ENCODE measurements at places on chromosomes 1 and 21. TPM values are rescaled to one million over a fixed set of nuclear protein-coding genes. Genes with fewer than 3 reads are reported as not detected.

DNA sequence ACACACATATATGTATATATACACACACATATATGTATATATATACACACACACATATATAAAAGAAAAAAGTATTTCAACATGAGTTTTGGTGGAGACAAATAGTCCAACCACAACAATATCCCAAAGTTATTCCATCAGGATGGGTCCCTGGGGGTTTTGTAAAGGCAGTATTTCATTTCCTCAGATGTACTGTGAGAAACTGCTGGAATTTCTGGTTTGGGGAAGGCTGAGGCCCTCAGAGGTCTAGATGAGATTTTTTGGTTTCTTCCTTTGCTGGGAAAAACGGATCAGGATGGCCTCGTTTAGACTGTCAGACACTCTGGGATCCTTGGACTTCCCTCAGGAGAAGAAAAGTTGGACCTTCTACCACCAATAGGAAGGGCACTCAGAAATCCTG, 36.5 kb upstream of the TENT5B start:
- DNase-seq, result no peak

DNA sequence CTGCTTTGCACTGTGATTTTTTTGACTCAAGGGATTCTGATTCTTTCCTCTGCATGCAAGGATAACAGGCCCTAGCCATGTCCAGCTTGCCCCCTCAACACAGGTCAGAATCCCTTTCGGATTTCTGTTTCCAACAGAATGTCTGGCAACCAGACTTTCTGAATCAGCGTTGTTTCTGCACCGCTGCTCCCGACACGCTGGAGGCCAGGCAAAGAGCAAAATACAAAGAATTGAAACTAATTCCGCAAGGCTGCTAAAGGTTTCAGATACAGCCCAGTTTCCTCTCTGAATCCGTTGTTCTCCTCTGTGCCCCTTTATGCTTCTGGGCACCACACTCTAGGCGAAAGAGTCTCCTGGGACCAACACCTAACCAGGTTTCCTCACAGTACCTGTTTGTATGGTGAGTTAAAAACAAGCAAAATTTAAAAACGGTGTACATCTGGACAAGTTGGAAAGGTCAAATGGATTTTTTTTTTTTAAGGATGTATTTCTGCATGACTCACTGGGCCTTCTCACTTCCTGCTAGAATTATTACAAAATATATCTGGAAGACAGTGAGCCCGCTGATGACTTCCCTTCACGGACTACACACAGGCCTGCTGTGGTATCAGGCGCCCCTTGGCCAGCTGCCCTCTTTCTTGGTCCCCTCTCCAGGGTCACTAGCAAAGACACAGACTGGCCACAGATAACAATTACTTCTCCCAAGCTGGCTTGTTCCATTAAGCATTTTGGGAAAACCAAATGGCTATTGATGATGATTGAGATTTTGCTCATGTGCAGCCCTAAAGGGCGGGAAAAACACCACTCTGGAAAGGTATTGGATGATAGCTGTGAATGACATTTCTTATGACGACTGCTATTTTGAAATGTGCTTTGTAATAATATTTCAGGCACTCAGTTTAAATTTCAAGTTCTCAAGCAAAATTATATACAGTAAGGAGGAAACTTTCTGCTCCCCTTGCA, 118.3 kb downstream of the TGFB2 start:
- peak; percentile 70 for DNase-seq

DNA sequence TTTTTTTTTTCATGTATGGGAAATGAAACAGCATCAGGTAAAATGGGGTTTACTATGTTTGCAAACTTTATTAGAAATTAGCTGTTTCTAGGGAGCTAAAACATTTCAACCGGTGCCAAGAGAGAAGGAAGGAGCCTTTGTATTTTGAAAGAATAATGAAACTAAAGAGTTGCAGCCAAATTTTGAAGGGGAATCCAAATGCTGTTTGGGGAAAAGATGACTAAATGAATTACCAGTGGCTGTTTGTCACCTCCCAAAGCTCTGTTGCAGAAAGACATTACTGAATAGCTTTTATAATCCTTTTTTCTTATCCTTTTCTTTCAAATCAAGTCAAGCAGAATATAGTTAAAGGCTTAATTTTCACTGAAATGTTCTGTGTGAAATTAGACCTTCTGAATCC, 591.3 kb upstream of the ADGRL2 start:
- no peak for DNase-seq

DNA sequence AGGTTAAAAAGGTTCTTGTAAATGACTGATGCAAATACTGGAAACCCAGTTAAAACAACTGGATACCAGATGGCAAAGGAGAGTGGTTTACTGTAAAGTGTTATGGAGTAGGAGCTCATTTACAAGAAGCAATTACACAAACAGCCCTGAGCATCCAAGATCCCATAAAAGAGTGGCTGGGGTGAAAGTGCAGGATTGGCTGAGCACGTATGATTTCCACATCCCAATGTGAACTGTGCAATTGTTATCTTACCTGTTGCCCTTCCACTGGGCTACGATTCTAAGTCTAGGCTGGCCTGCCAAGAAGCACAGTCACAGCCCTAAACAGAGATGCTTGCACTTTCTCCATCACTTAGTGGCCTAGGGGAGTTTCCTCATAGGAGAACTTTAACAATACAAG, 277.6 kb upstream of the RUNX1 start:
- no peak for DNase-seq

GRCh38 chr1:96059276-96059675, 662.3 kb upstream of the PTBP2 start:
- DNase-seq, result no peak

DNA sequence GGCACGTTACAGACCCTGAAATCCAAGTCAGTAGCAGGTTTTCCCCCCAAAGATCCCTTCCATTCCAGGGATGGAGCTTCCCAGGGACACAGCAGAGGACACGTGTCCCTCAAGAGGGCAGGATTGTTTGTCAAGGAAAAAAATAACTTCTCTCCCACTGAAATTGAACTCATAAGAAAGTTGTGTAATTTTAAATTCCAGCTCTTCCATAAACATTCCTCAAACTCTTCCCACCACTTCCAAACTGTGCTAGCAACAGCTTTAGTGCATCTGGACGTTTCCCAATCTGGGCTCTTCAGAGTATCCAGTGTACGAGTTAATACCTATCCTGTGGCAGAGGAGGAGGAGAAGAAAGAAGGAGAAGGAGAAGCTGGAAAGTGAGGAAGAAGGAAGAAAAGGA, 79.6 kb downstream of the PSMG1 start:
- DNase-seq, result no peak

DNA sequence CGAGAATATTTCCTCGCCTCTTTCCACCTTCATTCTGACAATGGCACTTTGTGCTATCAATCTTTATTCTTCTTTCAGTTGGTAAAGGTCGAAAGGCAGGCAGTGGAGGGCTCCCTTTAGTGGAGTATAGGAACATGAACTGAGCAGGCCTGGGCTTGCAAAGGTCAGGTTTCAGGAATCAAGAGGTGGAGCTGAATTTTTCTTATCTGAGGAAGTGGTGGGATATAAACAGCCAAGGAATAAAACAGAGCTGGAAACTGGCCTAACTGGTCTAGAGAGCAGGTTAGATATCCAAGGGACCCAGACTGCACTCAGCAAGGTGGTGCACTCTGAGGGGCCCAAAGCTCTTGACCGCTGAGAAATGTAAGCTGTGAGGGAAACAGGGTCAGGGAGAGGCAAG, 99.1 kb downstream of the PLA2G4A start:
- DNase-seq, result no peak

DNA sequence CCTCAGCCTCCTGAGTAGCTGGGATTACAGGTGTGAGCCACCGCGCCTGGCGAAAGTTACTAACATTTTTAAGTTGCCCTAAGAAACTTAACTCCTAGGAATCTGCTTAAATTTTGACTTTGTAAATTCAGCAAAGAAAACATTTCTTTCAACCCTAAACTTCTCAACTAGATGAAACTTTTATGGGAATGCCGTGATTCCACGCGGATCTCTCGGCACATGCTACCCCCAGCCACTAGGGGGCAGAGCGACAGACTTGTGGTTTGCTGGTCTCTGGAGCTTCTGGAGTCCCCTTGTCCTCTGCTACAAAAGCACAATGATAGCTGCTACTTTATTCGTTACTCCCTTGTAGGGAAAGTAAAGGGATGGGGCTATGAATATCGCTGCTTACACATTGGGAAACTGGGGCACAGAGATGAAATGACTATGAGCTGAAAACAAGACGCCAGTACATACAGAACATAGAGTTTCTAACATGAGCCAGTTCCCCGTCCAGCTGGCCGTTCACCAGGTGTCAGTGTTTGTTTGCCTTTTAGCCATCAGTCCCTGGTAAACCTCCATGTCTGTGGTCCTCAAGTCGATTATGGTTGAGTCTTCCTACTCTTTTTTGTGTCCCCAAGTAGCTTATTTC, 114.7 kb downstream of the PBX1 start:
- DNase-seq, result peak; percentile 50

DNA sequence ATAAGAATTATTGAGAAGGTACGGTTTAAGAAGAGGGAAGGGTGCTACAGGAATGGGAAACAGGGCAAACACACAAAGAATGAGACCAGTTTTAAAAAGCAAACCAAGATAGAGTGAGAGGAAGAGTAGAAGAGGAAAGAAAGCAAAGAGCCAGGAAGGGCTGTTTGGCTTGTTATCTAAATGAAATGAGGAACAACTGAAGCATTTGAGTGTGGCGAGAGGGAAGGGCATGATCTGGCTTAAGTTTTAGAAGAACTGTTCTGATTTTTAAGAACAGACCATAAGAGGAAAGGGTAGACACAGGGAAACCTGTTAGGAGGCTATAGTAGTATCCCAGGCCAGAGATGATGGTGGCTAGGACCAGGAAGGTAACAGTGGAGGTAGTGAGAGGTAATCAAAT, 73.8 kb downstream of the TUT4 start:
- no peak for DNase-seq

DNA sequence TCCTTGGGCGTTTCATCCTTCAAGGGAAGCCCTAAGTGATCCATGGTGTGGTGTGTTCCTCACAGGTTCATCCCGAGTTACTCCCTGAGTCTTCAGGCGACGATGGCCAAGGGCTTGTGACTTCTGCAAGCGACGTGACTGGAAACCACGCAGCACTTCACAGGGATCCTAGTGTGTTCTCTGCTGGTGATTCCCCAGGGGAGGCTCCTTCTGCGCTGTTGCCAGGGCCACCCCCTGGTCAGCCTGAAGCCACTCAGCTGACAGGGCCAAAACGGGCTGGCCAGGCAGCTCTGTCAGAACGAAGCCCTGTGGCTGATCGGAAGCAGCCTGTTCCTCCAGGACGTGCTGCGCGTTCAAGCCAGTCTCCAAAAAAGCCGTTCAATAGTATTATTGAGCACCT, 71.5 kb downstream of the VPS26C start:
- DNase-seq, result no peak

DNA sequence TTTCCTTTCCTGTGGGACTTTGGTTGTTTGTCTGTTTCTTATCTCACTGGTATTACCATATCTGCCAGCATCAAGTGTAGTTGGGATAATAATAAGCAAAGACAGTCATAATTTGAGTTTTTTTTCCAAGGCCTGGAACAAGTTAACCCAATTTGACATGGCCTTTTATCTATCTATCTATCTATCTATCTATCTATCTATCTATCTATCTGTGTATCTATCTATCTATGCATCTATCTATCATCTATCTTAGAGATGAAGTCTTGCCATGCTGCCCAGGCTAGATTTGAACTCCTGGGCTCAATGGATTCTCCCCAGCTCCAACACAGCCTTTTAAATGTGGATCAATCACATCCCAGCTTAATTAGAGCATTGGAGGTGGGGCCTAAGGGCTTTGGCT, 174.1 kb upstream of the CSF3R start:
- no peak for DNase-seq

GRCh38 chr1:229237320-229237719, 33.6 kb upstream of the RAB4A start:
- DNase-seq, result no peak

- no peak for DNase-seq
Measured at GRCh38 chr1:12387641-12388040, 157.8 kb downstream of the VPS13D start.

- no peak for DNase-seq
Measured at GRCh38 chr1:238457610-238458009, 566.9 kb upstream of the ZP4 start.

GRCh38 chr1:40653851-40654537, 11.5 kb downstream of the RIMS3 start:
- peak; percentile 90 for DNase-seq

- DNase-seq, result peak; percentile 33
Measured at GRCh38 chr1:52970149-52970548, 43.1 kb downstream of the SCP2 start.

DNA sequence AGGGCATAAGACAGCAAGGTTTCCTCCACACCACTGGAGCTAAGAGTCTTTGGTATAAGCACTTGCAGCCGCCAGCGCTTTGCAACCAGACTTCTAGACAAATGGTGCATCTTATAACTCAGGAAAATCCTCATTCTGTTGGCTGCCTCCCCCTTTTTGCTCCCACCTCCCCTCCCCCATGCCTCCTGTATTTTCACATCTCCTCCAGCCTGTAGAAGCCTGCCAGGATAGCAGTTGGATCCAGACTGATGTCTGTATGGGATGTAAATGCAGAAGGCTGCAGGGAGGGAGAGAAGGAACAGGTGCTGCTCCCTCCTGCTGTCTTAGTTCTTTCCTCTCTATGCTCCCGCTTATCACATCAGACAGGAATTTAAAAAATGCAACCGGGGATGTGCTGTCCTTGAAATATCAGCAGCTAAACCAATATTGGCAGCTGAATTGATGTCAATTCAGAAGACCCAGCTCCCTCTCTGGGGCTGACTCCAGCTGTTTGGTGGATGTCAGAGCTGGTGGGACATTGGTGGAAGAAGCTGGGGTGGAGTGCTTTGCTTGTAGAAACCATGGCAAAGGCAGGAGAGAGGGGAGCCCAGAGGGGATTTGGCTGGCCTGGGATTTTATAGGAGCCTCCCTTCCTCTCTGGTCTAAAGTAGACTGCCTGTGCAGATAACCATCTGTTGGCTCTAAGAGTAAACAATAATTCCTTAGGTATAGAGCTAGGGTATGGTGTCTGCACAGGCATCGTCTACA, 53.5 kb downstream of the NFASC start:
- DNase-seq, result peak; percentile 20

DNA sequence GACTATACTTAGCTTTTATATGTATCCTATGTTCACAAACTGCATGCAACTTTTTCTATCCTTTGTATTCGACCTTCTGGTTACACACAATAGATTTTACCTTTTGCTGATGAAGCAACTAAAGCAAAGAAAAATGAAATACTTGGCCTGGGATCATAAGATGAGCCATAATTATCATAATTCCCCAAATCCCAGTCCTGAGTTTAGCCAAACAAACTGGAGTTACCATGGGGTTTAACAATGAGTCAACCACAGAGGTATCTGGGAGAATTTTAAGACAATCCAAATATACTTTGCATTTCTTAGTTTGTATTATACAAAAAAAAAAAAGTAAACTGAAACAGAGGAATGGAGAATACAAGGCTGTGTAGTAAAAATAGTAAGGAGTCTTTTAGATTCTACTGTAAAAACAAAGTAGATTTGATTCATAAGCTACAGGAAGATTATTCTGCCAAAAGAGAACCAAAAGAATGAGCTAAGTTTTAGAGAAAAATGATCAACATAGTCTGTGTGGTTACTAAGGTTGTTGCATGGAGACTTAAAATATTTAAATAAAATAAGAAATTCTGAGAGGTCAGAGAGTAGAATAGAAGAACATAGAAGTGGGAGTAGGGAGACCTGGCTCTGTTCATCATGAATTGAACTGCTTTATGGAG, 60.4 kb upstream of the GORAB start:
- DNase-seq, result no peak

Gene MMP23B
- total RNA-seq, result 4.2 TPM

Gene MYOG
- not detected for total RNA-seq

Gene RCSD1
- total RNA-seq, result 0.06 TPM

Gene CSMD2
- 3.5 TPM for total RNA-seq

Gene CYP2J2
- 0.19 TPM for total RNA-seq

Gene LCK
- 0.32 TPM for total RNA-seq

Gene SLC25A34
- 0.34 TPM for total RNA-seq

Data from neural progenitor cell (in vitro differentiated cells).